ENCODE measurements at places on chromosomes 2 and 18.
A peak's percentile ranks its signal among the peaks of the same experiment; 100 is the strongest.

DNA sequence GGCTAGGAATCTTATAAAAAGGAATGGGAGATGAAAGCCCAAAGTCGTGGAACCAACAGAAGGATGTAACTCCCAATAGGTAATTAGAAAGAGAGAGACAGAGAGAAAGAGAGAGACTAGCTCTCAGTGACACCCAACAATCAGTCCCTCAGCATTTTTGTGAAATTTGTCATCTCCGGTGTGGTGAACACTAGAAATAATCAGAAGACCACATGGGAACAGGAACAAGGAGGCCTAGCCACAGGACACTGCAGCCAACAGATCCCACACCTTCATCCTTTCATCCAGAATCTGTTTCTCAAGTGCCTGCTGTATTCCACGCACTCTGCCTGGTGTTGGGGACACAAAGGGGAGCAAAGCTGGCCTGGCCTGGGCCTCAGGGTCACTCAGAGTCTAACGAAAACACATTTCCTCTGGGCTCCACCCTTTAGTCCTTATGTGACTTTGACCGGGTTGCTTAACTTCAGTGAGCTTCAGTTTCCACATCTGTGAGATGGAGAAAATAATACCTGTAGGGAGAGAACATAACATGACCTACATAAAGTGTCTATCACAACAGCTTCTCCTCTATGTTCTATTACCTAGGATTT, 53.1 kb downstream of the EHD3 start:
- DNase-seq: no peak

- DNase-seq: no peak
Observed at GRCh38 chr2:203122317-203122986, 107.8 kb downstream of the NBEAL1 start.

DNA sequence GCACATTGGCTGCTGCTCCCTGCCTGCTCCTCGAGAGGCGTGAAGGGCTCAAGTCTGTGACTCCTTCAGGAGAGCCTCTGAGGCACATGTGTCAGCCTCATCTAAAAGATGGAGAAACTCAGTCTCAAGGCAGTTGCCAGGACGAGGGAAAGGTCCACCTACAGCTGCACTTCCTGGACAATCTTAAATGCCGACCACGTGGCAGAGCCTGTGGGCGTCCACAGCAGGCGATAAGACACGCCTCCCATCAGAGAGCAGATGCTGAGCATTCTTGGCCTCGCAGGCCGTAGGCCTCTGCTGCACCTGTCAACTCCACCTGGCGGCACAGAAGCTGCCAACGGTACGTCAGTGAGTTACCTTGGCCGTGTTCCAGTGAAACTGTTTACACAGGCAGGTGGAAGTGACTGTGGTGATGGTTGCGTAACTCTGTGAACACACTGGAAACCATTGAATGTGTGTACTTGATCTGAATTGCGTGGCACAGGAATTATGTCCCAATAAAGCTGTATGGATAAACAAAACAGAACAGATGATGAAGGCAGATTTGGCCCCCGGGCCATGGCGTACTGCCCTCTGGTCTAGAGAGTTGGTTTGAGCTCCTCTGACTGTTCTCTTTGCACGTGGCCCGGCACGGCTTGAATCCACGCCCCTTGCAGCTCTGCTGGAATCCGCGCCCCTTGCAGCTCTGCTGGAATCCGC, 114.5 kb downstream of the RNF144A start:
- DNase-seq: peak; percentile 78

DNA sequence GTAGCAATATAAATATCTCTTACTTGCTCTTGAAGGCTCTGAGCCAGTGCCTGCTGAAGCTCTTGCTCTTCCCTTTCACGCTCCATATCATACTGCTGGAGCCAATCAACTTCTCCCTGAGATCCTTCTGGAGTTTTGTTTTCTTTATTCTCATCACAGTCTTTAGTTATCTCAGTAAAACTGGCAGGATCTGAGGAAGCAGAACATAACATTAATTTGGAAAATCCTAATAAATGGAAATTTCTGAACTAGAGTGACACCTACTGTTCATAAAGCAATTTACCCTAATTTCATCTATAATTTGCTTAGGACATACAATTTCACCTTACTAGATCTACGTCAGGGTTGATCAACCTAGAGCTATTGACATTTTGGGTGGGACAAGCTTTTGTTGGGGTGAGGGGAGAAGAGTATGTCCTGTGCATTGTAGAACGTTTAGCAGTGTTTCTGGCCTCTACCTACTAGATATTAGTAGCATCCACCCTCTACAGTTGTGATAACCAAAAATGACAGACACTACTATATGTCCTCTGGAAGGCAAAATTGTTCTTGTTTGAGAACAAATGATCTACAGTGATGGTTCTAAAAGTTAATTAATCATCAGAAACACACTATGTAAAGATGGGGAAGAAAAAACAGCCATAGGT, 47.2 kb downstream of the VIL1 start:
- peak; percentile 46 for DNase-seq

GRCh38 chr18:75779910-75780309, 352.4 kb upstream of the SMIM21 start:
- DNase-seq: no peak

- no peak for DNase-seq
Observed at GRCh38 chr18:67359873-67360838, 156.4 kb downstream of the DSEL start.

DNA sequence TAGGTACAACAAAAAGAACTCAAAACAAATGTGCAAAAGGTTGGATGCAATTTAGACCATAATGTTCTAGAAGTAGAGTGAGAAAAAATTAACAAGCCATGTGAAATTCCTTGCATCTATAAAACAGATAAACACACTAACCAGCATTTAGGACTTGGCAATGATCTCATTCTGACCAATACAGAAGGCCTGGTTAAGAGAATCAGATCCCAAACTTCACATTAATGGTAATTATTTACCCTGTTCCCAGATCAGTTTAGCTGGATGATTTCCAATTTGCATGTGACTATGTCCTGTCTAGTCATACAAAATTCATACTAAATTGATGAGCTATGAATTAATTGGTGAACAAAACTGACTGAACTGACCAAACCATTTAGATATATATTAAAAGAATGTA, 98.4 kb upstream of the FIGN start:
- no peak for DNase-seq

GRCh38 chr2:112813280-112813966, 23.2 kb downstream of the IL1B start:
- DNase-seq: no peak

DNA sequence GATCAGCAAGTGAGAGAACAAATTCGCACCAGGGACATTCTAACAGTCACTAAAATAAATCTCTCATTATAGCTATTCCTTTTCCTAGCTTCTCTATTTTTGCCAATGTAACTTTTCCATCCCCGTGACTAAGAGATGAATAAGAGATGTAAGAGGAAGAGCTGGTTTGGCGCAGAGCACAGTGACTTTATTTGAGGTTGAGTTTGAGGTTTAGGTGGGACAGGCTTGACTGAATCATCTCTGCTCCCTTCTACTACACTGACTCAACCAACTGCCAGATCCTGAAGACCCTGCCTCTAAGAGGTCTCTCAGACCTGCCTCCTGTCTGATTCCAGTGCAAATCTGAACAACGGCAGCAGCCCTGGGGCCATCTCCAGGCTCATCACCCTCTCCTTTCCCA, 28.0 kb downstream of the RFX8 start:
- DNase-seq: no peak
